ENCODE measurements at places on chromosomes 5 and 9. TPM values are rescaled to one million over a fixed set of nuclear protein-coding genes. Genes with fewer than 3 reads are reported as not detected.

The MARCHF11 gene
- not detected for total RNA-seq

- H3K27me3 ChIP-seq: no peaks in the 10 kb centered on the region
- no peak for DNase-seq
- H3K4me1 ChIP-seq: peaks cover 42% of the 10 kb centered on the region
- peak overlapping the region; percentile 82 for H3K27ac ChIP-seq
Measured at GRCh38 chr9:134234001-134234660, 69.8 kb upstream of the RNU6ATAC start.

GRCh38 chr5:5278815-5279381 is 138.8 kb downstream of the ADAMTS16 start:
- no peak overlapping the region for H3K27ac ChIP-seq
- no peaks in the 10 kb centered on the region for H3K4me1 ChIP-seq
- no peaks in the 10 kb centered on the region for H3K36me3 ChIP-seq
- no peak overlapping the region for H3K4me3 ChIP-seq
- H3K27me3 ChIP-seq: no peaks in the 10 kb centered on the region

The SPATA31C1 gene
- total RNA-seq: not detected

DNA sequence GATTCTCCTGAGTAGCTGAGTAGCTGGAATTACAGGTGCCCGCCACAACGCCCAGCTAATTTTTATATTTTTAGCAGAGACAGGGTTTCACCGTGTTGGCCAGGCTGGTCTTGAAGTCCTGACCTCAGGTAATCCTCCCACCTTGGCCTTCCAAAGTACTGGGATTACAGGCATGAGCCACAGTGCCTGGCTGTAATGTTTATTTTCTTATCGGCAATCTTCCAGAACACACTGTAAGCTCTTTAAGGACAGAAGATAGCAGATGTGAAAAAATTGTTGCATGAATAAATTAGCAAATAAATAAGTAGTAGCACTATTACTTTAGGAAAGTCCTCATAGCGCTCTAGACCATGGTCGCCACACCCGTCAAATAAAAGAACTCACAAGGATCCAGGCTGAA is 100.5 kb downstream of the ENC1 start:
- H3K4me1 ChIP-seq: peaks cover 28% of the 10 kb centered on the region
- H3K27me3 ChIP-seq: no peaks in the 10 kb centered on the region
- no peaks in the 10 kb centered on the region for H3K36me3 ChIP-seq
- DNase-seq: no peak

The ECM2 gene
- total RNA-seq: 42.0 TPM

The RASGRF2 gene
- 3.3 TPM for total RNA-seq

The ERMP1 gene
- total RNA-seq: 14.7 TPM

The KCNV2 gene
- not detected for total RNA-seq

- H3K27ac ChIP-seq: no peak overlapping the region
- no peaks in the 10 kb centered on the region for H3K4me1 ChIP-seq
- no peak overlapping the region for H3K4me3 ChIP-seq
Measured at GRCh38 chr9:114031948-114032840, 45.9 kb downstream of the AMBP start.

- DNase-seq: no peak
- no peak overlapping the region for H3K4me3 ChIP-seq
- no peak overlapping the region for H3K27ac ChIP-seq
- H3K4me1 ChIP-seq: no peaks in the 10 kb centered on the region
- H3K27me3 ChIP-seq: no peaks in the 10 kb centered on the region
Measured at GRCh38 chr9:69919461-69920061, 98.9 kb downstream of the CFAP95 start.

DNA sequence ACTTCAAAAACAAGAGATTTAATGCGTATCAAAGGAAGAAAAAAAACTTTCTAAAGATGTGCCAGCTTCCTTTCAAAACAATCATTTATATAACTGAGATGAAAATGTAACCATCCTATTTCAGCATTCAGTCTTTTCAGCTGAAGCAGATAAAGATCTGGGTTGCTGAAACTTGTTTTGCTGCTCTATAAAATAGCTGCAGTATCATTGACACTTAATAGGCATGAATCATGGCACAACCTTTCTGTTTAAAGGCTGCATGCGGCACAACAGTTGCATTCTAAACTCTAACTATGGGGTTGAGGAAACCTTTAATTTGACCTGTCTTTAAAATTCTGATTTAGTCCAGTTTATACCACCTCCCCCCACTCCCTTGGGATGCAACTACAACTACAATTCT is 196.7 kb downstream of the MPDZ start:
- no peaks in the 10 kb centered on the region for H3K4me1 ChIP-seq
- H3K4me3 ChIP-seq: no peak overlapping the region
- H3K36me3 ChIP-seq: no peaks in the 10 kb centered on the region
- H3K27ac ChIP-seq: no peak overlapping the region
- no peak for DNase-seq
- H3K27me3 ChIP-seq: no peaks in the 10 kb centered on the region

The GDF9 gene
- total RNA-seq: not detected

DNA sequence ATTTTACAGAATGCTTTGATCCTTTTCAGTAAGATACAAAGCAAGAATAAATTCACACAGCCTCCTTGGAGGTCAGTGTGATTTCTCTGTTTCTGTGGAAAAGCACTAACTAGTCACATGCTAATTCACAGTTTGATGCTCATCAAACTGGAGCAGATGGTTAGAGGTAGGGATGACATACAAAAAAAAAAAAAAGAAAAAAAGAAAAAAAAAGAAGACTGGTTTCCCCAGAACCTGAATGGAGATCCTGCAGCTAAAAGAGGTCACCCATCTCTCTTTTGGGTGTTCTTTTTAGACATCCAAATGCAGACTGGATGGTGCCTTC is 123.7 kb upstream of the ANKRD55 start:
- H3K4me1 ChIP-seq: peaks cover 4% of the 10 kb centered on the region
- H3K4me3 ChIP-seq: no peak overlapping the region
- no peak for DNase-seq

- no peaks in the 10 kb centered on the region for H3K36me3 ChIP-seq
- no peaks in the 10 kb centered on the region for H3K27me3 ChIP-seq
- DNase-seq: no peak
Measured at GRCh38 chr5:3734632-3735031, 139.0 kb downstream of the IRX1 start.

- H3K4me1 ChIP-seq: peaks cover 7% of the 10 kb centered on the region
- no peak overlapping the region for H3K4me3 ChIP-seq
- no peaks in the 10 kb centered on the region for H3K36me3 ChIP-seq
Measured at GRCh38 chr5:64147849-64148441, 17.7 kb upstream of the RNF180 start.

- no peaks in the 10 kb centered on the region for H3K27me3 ChIP-seq
- no peaks in the 10 kb centered on the region for H3K36me3 ChIP-seq
- peak overlapping the region; percentile 14 for H3K4me3 ChIP-seq
- DNase-seq: no peak
- H3K4me1 ChIP-seq: peaks cover 4% of the 10 kb centered on the region
Measured at GRCh38 chr5:115337882-115338281, 41.4 kb upstream of the CCDC112 start.

The SCGB3A2 gene
- total RNA-seq: not detected

Measured in liver (tissue), 10 donors.